ENCODE measurements at places on chromosomes 5 and 9. TPM values are rescaled to one million over a fixed set of nuclear protein-coding genes. Genes with fewer than 3 reads are reported as not detected.

- no peak for DNase-seq
These were observed 8.7 kb upstream of the INSYN2B start for GRCh38 chr5:169988947-169989346.

DNA sequence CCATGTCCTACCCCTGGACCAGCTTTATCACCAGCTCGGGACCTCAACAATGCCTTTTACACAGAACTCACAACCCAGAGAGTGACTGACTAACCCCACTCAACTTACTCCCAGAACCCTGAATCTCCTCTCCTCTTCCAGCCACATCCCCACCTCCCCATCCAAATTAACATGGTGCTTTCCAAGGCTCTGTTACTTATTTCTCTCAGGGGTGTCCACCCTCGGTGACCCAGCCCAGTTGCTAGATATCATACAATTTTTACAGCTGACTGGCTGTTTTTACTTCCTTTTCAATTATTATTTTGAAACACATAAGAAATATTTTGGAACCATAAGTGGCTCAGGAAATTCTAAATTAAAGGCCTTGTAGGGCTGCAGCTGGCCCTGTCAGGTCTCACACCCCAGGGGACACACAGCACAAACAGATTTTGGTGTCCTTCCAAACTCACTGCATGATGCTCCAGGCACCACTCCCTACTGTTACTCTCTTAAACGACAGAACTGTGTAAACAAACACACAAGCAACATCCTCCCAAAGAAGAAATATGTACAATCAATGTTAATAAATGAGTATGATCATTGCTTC is 180.6 kb downstream of the ADAMTS12 start:
- DNase-seq: no peak

GRCh38 chr9:3508078-3508431 is 17.7 kb downstream of the RFX3 start:
- no peak for DNase-seq

DNA sequence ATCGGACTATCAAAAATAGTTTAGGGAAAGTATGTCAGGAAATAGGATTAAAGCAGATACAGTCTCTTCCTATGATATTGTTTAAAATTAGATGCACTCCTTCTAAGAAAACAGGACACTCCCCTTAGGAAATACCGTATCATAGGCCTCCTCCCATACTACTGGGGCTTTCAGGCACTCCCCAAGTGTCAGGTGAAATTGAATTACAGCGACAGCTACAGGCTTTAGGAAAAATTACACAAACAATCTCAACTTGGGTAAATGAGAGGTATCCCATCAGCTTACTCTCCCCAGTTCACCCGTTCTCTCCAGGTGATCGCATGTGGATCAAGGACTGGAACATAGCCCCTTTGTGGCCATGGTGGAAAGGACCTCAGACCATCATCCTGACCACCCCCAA is 110.4 kb upstream of the EPB41L4A start:
- DNase-seq: peak; percentile 28

CARTPT gene
- not detected for total RNA-seq

TAF11L5 gene
- not detected for total RNA-seq

SLC46A2 gene
- total RNA-seq: 0.66 TPM

DNA sequence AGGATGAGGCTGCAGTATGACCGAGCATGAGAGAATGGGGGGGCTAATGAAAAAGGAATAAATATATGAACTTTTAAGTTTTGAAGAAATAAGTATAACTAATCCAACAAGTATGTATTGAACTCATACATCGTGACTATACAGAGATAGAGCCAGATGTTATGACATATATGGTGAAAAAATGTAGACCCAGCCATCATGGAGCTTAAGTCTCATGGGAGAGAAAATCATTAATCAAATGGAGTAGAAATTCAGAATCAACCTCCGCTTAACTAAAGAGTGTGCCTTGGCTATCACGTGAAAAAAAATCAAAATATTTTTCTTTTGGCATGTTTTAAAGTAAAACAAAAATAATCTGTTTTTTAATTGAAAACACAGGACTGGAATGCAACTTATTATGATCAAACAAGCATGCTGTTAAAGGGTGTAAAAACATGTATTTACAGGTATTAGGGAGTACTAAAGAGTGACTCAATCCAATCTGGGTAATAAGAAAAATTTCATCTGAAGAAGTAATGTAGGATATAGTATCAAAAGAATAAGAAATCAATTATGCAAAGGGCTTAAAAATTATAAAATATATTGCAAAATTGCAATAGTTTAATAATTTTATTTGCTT is 868.5 kb upstream of the NUDT12 start:
- DNase-seq: no peak

- DNase-seq: no peak
These were observed 12.2 kb upstream of the PTCH1 start for GRCh38 chr9:95528908-95529502.

GRCh38 chr5:128965638-128966302 is 482 bp downstream of the SLC27A6 start:
- DNase-seq: no peak

CAPSL gene
- 1.9 TPM for total RNA-seq

ENHO gene
- 0.22 TPM for total RNA-seq

DNA sequence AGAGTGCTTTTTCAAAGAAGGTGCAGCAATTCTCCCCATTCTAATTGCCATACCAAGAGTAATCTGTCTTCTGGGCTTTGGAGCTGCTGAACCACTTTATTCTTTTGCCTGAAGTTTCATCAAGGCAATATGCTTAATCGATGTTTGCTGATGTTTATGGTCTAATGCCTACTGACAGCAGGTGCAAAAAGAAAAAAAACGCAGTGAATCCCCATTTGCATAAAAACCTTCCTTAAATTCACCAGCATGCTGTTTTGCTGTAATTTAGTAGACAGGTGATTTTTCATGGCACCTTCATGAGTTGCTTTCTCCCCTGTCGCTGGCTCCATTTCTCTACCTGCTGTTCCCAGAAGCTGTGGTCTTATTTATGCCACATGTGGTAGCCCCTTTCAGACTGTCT is 83.1 kb upstream of the MAST4 start:
- no peak for DNase-seq

DNA sequence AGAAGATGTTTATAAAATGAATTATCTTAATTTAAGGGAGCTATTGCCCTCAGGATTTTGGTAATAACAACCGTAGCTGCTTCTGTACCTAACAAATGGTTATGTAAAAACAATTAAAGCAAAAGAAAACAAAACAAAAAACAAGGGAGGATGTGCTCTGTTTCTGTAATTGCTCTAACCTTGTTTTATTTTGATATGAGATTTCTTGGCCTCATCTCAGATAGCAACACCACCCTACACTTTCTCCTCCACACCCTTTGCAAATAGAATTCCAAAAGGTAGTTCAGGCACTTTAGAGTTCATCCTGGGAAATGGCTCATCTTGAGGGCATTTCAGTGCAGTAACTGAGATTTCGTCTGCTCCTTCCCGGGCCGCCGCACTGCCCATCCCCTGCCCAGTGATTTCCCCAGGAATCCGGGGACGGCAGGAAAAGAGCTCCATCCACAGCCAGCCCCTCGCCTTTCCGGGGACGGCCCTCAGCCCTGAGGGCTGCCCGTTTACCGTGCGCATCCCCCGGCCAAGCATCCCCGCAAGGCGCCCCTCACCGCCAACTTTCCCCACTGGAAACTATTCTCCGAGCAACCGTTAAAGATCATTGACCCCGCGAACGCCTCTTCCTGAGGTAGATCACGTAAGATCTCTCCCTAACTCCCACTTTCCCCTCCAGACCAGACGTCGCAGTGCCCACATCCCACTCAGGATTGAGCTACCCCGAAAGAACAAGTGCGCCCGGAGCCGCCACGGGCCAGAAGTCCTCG is 1.2 kb downstream of the FNBP1 start:
- peak; percentile 41 for DNase-seq

DNA sequence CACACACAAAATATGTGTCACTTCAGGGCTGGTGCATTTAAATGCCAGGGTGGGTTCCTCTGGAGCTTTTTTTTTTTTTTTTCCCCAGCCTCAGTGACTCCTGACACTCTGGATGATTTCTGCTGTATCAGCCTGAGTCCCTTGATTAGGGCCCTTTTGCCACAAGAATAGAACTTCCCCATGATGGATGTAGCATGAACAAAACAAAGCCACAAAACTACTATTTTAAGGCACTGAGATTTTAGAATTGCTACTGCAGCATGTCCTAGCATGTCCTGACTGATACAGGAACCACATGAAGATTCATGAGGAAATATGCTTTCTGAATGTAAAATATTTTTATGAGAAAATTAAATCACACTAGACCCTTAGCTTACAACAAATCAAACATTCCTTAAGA is 13.9 kb upstream of the ADGRD2 start:
- DNase-seq: no peak

DNA sequence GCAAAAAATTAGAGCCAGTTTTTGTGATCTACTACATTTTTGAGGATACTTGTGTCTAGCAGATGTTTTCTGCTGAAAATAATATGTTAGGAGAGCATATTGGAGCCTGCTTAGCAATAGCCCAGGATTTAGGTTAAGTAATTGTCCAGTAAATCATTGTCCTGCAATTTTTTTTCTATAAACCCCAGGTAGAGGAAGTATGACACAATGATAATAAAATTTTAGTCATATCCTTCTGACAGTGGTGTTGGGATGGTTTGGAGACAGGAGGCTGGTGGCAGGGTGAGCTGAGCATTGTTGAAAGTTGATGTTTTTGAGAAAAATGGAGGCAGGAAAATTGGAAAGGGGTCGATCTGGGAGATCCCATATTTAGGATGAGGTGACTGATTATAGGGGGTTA is 3.5 kb downstream of the SNCAIP start:
- DNase-seq: no peak

GRCh38 chr5:169637549-169638121 is 560 bp downstream of the DOCK2 start:
- DNase-seq: no peak

- DNase-seq: no peak
These were observed 6.6 kb downstream of the PLPPR1 start for GRCh38 chr9:101035098-101035497.

- no peak for DNase-seq
These were observed 11.0 kb downstream of the NAIP start for GRCh38 chr5:71014176-71014575.

FLT4 gene
- total RNA-seq: 29.4 TPM

DNA sequence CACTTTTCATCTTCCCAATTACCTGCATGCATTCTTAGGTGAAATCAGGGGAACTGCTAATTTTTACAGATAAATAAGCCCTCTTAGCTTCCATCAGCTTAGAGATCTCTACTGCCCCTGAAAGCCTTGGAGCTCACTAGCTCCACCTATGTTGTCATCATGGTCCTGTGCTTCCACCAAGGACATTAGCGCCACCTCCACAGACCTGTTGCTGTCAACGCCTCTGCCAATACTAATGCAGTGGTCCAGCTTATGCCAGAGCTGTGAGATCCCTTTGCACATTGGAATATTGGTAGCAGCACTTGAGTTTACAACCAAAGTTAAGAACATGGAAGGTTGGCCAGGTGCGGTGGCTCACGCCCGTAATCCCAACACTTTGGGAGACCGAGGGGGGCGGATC is 7.7 kb upstream of the SHISAL2B start:
- DNase-seq: no peak

GRCh38 chr5:176837707-176838115 is 27.4 kb downstream of the UNC5A start:
- peak; percentile 96 for DNase-seq

GRCh38 chr5:142065273-142065672 is 43.3 kb upstream of the NDFIP1 start:
- DNase-seq: peak; percentile 21

CBY3 gene
- total RNA-seq: not detected

- DNase-seq: no peak
These were observed 62.5 kb upstream of the C5orf46 start for GRCh38 chr5:147968855-147969254.

DNA sequence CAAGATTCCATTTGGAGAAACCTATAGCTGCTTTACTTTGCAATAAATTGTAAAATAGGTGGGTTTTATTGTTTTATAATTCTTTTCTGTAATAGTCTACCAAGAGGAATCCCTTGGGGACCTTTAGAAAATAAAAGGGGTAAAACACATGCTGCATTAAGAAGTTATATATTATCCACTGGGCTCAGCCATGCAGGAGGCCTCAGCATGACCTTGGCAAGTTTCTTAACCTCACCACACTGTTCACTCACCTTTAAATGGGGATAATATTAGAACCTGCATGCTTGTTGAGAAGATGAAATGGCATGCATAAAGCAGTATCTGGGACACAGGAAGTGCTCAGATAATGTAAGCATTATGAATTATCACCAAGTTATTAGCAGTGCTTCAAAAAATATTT is 120.2 kb downstream of the SEMA5A start:
- no peak for DNase-seq

CACFD1 gene
- 37.3 TPM for total RNA-seq

DNA sequence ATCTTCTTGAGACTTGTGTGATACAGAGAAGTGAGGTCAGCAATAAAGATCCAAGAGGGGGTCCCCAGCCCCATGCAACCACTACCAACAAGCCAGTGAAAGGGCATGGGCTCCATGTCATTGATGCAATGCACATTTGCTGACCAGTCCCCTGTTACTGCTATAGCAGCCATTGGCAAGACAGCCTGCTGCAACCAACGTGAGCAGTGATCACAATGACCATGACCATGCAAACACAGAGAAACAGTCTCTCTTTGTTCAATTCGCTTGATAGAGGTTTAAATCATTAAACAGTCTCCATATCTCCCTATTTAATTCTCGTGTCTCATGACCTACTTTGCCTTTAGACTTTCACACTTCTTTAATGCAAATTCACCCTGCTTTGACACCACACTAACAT is 30.0 kb upstream of the FOXB2 start:
- DNase-seq: no peak

DNA sequence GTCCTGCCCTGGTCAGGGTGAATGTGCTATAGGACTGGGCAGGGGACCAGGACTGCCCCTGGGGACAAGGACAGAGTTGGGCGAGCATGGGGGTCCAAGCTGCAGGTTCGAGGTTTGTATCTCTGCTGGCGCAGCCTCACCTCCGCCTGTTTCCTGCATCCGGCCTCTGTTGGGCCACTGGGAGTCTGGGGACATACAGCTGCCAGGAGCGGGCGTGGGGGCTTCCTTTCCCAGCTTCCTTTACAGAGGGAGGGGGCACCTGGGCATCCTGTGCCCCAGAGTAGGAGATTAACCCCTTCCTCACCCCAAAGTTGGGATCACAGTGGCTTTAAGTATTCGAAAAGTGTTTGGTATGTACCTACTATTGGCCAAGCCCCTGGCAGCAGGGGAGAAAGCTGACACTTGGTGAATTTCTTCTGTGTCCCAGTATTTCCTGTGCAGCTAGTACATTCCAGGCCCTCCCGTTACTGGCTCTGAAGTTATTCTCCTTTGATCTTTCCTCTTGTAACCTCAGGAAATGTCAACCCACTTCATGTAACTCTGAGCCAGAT is 19.0 kb downstream of the OLFML2A start:
- no peak for DNase-seq

GRCh38 chr5:123001808-123002207 is 34.7 kb downstream of the PPIC start:
- no peak for DNase-seq
